Muscle of back (tissue), 13 donors: ENCODE measurements at places on chromosomes 6 and 20.
A peak's percentile ranks its signal among the peaks of the same experiment; 100 is the strongest.

DNA sequence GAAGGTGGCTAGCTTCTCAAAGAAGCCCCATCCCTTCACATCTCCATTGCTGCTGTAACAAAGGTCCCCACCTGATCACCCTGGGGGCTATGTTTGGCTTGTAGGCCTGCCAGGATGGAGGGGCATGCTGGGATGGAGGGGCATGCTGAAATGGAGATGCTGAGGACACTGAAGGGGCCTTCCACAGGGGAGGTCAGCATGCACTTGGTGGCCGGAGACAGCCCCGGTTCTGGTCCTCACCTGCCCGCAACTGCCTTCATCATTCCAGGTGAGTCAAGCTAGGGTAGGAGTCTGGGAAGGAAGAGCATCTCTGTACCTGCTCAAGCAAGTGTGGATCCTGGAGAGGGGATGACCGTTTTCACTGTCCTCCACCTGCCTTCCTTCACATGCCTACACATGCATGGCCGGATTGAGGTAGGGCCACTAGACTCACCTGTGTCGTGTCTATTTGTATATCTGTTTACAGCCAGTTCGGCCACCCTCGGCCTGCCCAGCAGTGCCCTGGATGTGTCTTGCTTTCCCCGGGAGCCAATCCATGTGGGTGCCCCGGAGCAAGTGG, 6.0 kb downstream of the L3MBTL1 start:
- no peak for DNase-seq

DNA sequence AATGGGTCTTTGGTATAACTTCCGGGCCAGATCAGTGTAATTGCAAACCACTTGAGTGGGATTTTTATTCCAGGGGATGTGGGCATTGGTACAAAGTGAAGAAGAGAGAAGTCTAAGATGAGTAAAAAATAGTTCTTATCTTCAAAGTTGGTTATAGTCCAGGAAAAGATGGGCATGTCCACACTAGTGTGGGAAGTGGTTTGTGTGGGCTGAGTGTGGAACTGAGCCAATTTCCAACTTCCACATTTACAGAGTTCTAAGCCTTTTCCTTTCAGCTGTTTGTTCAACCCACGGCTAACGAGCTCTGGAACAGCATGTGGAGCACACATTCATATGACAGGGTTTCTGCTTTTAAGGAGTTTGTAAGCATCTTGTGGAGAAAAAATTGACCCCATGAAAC, 72.3 kb upstream of the IFNGR1 start:
- peak; percentile 58 for DNase-seq

DNA sequence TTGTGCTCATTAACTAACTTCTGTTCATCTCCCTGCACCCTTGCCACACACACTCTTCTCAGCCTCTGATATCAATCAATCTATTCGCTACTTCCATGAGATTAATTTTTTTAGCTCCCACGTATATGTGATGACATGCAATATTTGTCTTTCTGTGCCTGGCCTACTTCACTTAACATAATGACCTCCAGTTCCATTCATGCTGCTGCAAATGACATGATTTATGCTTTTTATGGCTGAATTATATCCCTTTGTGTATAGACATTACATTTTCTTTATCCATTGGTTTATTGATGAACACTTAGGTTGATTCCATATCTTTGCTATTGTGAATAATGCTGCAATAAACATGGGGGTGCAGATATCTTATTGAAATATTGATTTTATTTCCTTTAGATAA, 50.8 kb upstream of the SPTLC3 start:
- no peak for DNase-seq

DNA sequence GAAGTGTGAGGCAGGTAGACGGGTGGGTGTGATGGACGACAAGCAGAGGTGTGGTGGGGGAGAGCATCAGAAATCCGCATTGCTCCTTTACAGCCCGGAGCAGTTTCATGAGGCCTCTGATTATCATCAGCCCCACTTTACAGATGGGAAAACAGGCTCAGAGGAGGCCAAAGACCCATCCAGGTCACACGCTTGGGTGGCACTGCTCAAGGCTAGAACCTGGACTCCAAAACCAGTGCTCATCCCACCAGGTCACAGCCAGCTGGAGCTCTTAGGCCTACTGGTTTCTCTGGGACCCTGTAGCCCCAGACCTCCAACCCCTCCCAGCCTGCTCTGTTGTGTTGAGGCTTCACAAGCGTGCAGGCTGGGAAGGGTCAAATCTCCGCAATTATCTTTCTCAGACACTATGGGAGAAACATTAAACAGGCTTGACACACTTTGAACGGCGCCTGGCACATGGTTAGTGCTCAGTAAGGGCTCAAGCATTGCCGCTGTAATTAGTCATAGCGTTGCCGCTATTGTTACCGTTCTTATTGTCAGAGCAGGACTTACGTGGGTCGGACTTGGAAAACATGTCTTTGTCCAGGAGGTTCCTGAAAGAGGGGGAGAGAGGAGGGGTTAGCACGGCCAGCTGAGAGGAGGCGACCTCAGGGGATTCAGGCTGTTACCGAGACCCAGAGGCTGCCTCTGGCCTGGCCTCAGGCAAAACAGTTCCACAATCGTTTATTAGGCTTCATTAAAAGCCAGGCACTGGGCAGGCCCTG, 16.6 kb downstream of the CPNE5 start:
- DNase-seq = no peak

GRCh38 chr20:53824779-53825178, 231.1 kb upstream of the ZNF217 start:
- no peak for DNase-seq

DNA sequence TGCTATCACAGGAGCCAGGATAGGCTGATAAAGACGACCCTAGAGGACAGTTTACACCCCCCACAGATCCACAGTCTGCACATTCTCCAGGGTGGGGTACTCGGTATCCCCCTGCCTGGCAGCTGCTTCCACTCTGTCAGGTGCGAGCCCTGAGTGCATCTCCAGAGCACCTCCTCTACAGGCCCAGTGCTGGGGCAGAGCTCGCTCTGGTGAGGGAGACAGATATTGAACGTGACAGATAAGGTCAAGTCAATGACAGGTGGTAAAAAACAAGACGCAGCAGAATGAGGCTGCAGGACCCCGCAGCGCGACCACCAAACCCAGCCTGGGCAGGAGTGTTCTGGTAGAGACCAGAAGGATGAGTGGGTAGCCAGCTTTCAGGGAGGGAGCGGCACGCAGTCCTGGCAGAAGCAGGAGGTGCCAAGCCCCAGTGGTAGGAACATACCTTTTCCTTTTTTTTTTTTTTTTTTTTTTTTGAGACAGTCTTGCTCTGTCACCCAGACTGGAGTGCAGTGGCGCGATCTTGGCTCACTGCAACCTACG, 12.4 kb upstream of the MYL9 start:
- DNase-seq = no peak

DNA sequence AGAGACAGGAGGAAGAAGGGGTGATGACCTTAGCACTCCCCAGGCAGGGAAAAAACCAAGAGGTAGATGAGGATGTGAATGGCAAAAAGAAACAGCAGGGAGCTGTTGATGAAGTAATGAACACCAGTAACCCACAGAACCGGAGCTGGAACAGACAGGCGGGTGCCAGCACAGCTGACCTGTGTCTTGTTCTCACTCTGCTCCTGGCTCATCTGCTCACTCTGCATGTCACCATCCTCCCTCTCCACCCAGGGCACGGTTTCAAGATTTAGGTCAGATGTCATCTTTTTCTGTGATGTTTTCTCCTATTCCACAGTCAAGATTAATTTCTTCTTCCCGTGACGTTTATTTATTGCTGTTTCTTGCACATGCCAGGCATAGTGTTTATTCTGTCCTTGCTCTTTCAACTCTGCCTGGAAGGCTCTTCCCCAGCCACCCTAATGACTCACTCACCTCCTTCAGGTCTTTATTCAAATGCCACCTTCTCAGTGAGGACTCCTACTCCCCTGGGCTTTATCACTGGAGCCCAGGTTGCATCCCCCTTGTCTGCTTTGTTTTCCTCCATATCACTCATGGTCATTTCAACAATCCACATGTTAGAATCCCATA, 164.5 kb upstream of the HDAC2 start:
- no peak for DNase-seq

DNA sequence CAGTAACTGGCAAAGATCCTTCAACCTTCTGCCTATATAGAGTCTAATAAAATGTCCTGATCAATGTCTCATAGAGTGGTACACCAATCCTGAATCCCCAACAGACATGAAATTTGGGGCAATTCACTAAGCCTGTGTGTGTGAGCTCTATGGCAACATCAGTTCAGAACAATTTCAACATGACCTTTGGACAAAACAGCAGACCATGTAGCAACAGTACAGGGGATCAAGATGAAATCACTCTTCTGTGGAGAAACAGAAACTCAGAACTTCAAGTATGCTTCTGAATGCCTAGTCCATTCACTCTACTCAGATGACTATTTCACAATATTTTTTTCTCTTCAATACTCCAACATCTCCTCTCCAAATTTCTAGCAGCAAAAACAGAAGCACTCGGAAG, 49.1 kb upstream of the OPRM1 start:
- no peak for DNase-seq

DNA sequence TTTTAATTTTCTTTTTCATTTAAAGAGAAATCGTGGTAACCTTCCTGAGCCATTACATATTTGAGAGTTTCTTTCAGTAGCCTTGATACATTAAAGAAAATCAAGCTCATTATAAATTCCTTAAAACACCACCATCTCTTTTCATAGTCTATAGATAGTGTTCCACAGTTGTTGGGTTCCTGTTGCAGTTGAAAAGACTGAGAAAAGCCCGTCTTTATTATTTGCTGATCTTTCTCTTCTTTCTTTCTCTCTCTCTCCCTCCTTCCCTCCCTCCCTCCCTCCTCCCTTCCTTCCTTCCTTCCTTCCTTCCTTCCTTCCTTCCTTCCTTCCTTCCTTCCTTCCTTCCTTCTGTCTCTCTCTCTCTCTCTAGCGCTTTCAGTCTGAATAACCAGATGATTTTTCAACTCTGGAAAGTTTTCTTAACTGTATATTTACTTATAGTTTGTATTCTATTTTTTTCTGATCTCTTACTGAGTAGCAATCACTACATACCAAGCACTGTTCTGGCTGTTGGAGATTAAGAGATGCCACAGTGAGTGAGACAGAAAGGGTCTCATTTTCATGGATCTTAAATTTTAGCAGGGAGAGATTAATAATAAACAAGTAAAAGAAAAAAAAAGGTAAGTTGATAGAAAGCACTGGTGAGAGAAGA, 157.5 kb downstream of the TINAG start:
- no peak for DNase-seq

DNA sequence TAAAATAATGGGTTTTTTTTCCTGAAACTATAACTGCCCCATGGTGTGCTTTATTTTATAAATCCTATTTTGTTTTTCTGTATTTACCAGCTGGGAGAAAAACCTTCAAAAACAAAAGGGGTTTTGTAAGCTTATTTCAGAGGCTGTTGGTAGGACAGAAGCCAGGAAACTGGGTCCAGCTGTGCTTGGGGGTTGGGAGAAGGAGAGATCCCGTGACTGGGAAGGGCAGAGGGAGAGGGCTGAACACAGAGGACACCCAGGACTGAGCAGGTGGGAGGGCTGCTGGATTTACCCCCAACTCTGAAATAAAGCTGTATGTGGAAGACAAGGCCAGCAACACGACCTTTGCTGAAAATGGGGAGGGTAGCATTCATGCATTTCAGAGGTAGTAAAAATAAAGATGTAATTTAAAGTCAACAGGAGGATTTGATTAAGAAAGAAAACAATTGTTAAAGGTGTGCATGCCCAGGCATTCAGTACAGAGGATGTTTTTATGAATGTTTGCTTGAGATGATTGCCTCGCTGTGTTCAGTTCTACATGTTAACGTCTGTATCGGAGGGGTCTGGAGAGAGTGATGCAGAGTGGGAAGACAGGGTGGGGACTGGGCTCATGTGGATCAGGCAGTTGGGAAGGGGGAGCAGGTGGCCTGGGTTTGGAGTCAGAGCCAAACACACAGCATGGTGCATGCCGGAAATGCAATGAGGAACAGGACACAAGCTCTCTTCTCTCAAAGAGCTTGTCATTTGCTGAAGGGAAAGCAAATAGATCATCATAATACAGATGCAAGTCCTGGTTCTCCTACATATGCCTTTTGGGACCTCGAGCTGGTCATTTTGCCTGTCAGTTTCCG, 21.4 kb downstream of the ARFGEF3 start:
- DNase-seq = peak; percentile 36

DNA sequence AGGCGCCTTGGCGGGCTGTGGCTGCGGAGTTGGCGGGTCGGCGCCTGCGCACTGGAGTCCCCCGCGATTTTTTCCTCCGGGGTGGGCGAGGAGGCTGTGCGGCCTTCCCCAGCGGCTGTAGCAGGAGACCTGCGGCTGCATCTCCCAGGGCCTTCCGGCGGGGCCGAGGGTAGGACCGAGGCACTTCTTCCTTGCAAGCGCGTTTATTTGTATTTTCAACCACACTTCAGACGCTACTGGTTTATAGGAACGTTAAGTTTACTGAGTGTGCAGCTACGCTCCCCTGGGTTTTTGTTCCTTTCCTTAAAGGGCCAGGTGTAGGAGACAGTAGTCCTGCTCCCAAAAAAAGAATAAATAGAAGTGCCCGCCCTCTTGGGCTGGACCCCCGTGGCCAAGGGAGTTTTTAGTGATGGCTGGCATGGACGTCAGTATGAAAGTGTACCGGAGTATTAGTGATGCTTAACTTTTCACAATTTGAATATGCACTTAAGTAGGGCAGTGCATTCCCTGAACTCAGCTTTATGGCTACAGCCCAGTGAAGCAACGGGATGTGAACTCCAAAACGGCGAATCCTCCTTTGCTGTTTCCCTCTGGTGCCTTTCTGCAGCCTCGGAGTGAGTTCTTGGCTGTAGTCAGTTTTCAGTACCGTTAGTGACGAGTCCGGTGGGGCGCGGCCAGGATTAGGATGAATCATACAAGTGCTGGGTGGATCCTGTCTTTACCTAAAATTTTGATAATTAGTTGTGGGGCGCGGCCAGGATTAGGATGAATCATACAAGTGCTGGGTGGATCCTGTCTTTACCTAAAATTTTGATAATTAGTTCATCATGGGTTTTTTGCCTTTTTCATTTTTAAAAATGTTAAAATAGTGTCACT, 1.0 kb upstream of the FBXO5 start:
- peak; percentile 78 for DNase-seq

GRCh38 chr20:5119435-5120184, at the start of gene PCNA:
Gene PCNA (minus strand): TSS chr20:5119958. CDS start chr20:5119798, 160 bp downstream.
- DNase-seq = peak; percentile 97

GRCh38 chr20:46334303-46334904, 26.1 kb upstream of the CDH22 start:
- DNase-seq = no peak

- peak; percentile 59 for DNase-seq
Observed at GRCh38 chr6:1916334-1917070, 306.8 kb downstream of the FOXC1 start.

GRCh38 chr6:151704383-151704782, 103.1 kb upstream of the ESR1 start:
- no peak for DNase-seq

DNA sequence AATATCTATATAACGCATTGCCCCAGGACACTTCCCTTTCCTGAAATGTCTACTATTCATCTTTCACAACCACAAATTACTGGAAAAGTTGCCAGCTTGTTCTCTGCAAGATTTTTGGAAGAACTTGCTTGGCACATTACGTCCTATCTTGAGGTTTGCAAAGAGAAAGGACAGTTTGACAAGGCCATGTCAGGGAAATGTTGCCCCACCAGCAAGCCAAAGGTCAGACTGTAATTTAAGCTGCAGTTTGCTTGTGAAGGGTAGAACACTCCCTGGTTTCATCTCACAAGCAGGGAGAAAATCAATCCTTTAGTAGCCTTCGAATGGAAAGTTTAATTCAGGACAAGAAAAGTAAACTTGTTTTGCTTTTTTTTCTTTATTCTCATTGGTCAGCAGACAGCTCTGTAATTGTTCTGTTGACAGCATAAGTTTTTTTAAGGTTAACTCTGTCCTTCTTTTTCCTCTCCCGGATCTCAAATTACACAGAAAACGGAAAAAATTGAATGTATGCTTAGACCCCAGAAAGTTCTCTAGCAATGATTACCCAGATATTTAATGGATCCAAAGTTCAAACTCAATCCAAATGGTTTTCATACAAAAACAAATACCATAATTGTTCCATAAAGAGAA, 541.8 kb upstream of the NRSN1 start:
- no peak for DNase-seq
